ENCODE measurements at places on chromosomes 7 and 10. TPM values are rescaled to one million over a fixed set of nuclear protein-coding genes. Genes with fewer than 3 reads are reported as not detected.

GRCh38 chr7:137592232-137592896, 248.8 kb upstream of the PTN start:
- DNase-seq, result peak; percentile 83
- H3K36me3 ChIP-seq, result no peaks in the 10 kb centered on the region
- H3K27ac ChIP-seq, result no peak overlapping the region
- H3K4me1 ChIP-seq, result peaks cover 25% of the 10 kb centered on the region
- H3K4me3 ChIP-seq, result no peak overlapping the region

GRCh38 chr10:129586898-129587443, 119.9 kb downstream of the MGMT start:
- no peak for DNase-seq
- H3K4me3 ChIP-seq, result no peak overlapping the region
- H3K36me3 ChIP-seq, result no peaks in the 10 kb centered on the region

DNA sequence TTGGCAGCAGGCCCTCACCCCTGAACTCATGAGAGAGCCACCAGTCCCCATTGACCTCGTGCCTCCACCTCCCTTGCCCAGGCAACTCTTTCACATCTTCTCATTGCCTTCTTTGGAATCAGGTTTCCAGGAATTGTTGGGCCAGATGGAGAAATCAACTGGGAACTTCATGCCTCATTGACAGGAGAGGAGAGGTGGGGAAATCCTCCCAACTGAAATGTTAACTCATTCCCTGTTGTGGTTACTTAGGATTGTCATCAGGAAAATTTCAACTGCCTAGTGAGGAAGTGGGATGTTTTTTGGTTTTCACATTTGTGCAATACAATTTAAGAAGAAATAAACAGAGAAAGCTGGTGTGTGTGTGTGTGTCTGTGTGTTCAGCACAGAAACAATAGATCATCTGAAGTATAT, 106.6 kb upstream of the INHBA start:
- no peak overlapping the region for H3K27ac ChIP-seq
- H3K4me3 ChIP-seq, result no peak overlapping the region

GHRHR gene
- not detected for total RNA-seq

- no peak for DNase-seq
- H3K4me1 ChIP-seq, result peaks cover 26% of the 10 kb centered on the region
- no peaks in the 10 kb centered on the region for H3K27me3 ChIP-seq
- H3K36me3 ChIP-seq, result no peaks in the 10 kb centered on the region
- no peak overlapping the region for H3K27ac ChIP-seq
These were observed 7.9 kb upstream of the XPNPEP1 start for GRCh38 chr10:109931163-109931562.

GRCh38 chr10:101576211-101576863, 11.7 kb downstream of the POLL start:
- H3K4me3 ChIP-seq, result no peak overlapping the region
- no peak for DNase-seq
- H3K27me3 ChIP-seq, result peaks cover 19% of the 10 kb centered on the region
- H3K4me1 ChIP-seq, result peaks cover 11% of the 10 kb centered on the region
- H3K36me3 ChIP-seq, result no peaks in the 10 kb centered on the region
- H3K27ac ChIP-seq, result no peak overlapping the region

IGFBP3 gene
- total RNA-seq, result 29.0 TPM

C10orf143 gene
- 1.6 TPM for total RNA-seq

AKR1D1 gene
- total RNA-seq, result 0.28 TPM

DNA sequence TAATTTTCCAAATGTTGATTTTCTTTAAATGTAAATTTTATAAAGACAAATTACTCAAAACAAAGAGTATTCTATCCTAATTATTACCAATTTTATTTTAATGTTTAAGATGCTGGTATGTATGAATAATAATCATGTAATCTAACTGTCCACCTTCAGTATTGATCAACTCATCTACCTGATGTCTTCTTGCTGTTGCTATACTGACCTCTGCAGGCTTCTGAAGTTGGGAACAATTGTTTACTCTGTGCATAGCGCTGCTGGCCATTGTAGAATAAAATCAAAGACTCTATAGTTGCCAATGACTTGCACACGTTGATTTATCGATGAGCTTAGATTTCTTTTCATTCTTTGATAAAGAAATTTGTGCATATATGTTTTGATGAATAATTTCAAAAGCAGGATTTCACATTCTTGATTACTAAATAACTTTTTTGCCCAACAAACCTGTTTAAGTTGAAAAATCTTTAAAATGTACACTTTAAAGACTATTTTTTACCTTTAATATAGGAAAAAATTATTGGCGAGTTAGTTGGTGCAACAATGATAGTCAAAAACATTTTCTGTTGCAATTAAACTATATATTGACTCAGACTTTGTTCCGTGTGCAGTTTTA, 282.3 kb downstream of the TFEC start:
- peak; percentile 51 for DNase-seq
- no peaks in the 10 kb centered on the region for H3K27me3 ChIP-seq
- no peak overlapping the region for H3K27ac ChIP-seq
- H3K4me3 ChIP-seq, result no peak overlapping the region

- H3K36me3 ChIP-seq, result no peaks in the 10 kb centered on the region
- H3K27ac ChIP-seq, result peak overlapping the region; percentile 10
- no peak for DNase-seq
- no peaks in the 10 kb centered on the region for H3K27me3 ChIP-seq
These were observed 12.2 kb downstream of the PTPN12 start for GRCh38 chr7:77549106-77549870.

DNA sequence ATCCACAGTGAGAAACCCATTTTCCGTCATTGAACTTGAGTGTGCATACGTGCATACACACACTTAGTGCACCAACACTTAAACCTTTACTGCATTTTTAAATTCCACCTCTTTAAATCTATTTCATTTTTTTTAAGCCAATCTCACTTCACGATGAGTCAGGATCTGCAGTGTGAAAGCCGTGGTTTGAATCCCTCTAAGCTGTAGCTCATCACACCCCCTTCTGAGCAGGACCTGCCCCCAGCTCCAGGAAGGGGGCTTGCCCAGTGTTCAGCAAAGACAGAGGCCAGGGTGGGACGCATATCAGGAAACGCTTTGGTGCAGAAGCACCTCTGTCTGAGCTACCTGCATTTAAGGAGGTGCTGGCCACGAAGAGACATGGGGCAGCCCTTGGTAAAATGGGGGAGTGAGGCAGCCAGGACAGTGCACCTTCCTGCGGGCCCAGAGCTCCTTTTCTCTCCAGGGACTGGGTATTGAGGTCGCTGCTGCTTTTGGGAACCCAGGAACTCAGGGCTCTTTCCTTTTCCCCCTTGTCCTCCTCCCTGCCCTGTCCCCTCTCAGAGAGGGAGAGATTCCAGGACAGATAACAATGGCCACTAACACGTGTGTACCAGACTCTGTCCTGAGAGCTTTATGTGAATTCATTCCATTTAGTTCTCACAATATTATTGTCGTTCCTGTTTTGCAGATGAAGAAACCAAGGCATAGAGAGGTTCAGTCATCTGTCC, 21.7 kb downstream of the ZNF316 start:
- peaks cover 15% of the 10 kb centered on the region for H3K4me1 ChIP-seq
- no peaks in the 10 kb centered on the region for H3K36me3 ChIP-seq
- peak; percentile 7 for DNase-seq
- H3K27me3 ChIP-seq, result no peaks in the 10 kb centered on the region
- no peak overlapping the region for H3K4me3 ChIP-seq
- no peak overlapping the region for H3K27ac ChIP-seq

- no peaks in the 10 kb centered on the region for H3K4me1 ChIP-seq
- H3K4me3 ChIP-seq, result no peak overlapping the region
- no peak overlapping the region for H3K27ac ChIP-seq
- DNase-seq, result no peak
- H3K27me3 ChIP-seq, result no peaks in the 10 kb centered on the region
- H3K36me3 ChIP-seq, result no peaks in the 10 kb centered on the region
These were observed 5.4 kb downstream of the LRWD1 start for GRCh38 chr7:102469972-102470825.
